Eye (tissue), 1 donor: ENCODE measurements at places on chromosomes 3 and 15.

DNA sequence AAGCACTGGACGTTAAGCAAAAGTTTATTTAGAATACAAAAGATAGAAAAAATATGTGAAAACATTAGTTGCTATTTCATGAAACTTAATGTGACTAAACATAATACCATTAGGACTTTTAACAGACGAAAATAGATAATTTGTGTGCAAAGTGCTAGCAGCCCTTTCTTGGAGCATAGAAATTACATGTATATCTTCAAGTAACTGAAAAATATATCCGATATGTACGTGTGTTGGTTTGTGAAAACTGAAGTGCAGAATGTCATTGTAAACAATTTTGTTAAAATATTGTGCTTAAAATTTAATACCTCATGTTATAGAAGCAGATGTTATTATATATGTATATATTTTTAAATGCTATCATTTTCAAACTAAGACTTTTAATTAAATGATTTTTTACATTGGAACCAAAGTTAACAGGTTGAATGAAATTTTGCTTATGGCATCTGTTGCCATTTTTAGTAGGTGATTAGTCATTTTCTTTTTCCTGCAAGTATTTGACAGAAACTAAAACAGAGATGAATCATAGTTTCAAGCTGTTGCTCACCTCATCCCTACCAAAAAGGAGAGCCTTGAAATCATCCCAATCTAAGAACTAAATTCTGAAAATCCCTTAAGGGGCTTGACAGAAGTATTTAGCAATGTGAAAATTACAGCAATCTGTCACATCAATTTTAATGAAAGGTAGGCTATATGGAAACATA lies 334.8 kb downstream of the NAALADL2 start:
- DNase-seq = no peak

DNA sequence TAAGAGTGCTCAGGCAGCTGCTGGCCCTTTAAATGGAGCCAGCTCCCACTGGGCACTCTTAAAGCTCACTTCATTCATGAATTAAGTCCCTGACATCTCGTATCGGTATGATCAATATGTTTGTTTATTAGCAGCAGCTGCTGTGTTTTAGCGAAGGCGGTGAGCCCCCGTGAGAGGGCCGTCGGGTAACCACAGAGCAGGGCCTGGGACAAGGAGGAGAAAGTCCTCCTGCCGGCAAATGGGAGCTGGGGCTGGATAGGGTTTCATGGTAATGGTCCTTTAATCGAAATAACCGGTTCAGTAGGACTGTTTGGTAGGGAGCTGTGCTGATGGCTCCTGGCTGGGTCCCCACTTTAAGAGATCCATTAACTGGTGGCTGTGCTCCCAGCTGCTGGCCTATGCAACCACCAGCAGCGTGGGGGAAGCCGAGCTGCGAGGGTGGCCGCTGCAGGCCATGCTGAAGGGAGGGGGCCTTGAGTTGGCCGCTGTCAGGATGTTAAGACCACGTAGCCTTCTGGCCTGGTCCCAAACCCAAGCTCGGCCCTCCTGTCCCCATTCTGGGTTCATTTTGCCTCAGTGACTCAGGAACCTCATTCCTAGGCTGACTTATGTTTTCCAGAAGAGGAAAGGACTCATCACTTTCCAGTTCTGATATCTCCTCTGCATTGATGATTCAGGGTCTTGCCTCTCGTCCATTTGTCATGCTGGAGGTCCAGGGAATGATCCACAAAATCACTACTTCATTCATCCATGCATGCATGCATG lies 67.6 kb upstream of the NTRK3 start:
- DNase-seq = peak; percentile 30

GRCh38 chr15:67607959-67608637 lies 65.6 kb downstream of the MAP2K5 start:
- DNase-seq = no peak

DNA sequence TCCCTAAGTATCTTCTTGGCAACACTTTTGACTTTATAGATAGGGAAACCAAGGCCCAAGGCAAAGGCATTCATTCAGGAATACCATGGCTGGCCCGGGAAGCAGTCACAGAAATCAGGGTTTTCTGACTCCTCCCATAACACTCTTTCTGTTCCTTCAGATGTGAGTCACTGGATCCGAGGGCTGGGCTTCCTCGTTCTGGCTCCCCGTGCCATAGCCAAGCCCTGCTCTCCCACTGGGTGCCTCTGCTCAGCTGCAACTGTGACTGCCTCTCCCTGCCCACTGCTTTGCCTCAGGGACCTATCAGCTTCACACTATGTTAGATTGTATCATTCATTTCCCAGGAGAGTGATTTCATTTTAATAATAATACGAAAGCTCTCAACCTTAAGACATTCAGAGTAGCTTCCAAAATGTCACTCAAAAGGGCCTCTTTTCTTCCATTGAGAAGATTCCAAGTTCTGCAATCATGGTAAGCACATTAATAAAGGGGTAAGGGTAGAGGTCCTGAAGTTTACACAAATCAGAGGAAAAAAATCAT lies 50.2 kb downstream of the GABRB3 start:
- no peak for DNase-seq
